Kidney (tissue), 22 donors: ENCODE measurements at places on chromosomes 1 and 21. TPM values are rescaled to one million over a fixed set of nuclear protein-coding genes. Genes with fewer than 3 reads are reported as not detected.

GRCh38 chr1:168918860-168919741 is 187.4 kb upstream of the ATP1B1 start:
- H3K4me3 ChIP-seq = no peak overlapping the region
- H3K27me3 ChIP-seq = no peaks in the 10 kb centered on the region
- DNase-seq = no peak

DNA sequence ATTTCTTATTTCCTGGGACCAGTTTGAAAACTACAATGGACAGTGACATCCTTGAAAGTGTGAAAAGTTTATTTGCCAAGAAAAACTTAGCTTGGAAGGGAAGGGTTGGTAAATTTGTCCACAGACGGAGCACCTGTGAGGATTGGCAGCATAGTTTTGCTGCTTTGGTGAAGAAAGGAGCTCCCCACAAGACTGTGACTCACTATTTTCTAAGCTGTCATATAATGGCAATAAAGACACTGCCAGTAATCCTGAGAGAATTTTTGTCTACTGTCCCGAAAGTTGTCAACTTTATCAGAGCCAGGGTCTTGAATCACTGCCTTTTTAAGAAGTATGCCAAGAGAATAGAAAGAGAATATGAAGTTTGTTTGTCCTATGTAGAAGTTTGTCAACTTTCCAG is 230.8 kb downstream of the NEGR1 start:
- no peaks in the 10 kb centered on the region for H3K27me3 ChIP-seq
- no peak for DNase-seq
- H3K27ac ChIP-seq = no peak overlapping the region
- H3K4me1 ChIP-seq = no peaks in the 10 kb centered on the region

DNA sequence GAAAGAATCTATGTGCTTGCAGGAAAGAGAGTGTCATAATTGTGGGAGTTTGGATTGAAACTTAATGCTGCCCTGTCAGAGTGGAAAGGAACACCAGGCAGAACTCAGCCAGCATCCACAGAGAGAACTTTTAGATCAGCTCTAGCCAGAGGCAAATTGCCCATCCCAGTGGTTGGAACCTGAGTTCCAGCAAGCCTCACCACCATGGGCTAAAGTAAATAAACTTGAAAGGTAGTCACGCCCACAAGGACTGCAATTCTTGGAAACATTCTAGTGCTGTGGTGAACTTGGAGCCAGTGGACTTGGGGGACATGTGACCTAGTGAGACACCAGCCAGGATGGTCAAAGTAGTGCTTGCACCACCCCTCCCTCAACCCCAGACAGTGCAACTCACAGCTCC is 571.6 kb downstream of the LRRIQ3 start:
- H3K27me3 ChIP-seq = no peaks in the 10 kb centered on the region
- no peaks in the 10 kb centered on the region for H3K36me3 ChIP-seq
- H3K27ac ChIP-seq = no peak overlapping the region

GRCh38 chr1:180615493-180616290 is 16.1 kb upstream of the XPR1 start:
- no peaks in the 10 kb centered on the region for H3K27me3 ChIP-seq
- no peak for DNase-seq
- H3K4me1 ChIP-seq = no peaks in the 10 kb centered on the region
- no peak overlapping the region for H3K27ac ChIP-seq
- H3K4me3 ChIP-seq = no peak overlapping the region

DNA sequence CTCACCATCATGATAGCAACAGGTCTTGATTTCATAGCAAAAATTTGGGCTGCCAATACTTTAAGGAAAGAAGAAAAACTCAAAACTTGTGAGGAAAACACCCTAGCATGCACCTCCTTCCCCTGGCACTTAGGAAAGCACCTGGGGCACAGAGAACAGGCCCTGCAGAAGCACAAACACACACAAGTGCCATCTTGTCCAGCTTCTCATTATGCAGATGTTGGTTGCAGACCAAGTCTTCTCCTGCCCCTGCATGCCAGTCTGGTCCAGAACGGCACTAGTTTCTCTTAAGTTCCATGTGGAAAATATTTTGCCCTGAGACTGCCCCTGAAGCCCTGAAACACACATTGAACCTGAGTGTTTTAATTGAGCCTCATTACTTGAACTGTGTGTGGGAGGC is 6.3 kb upstream of the ETV3 start:
- H3K4me3 ChIP-seq = no peak overlapping the region
- DNase-seq = no peak
- H3K4me1 ChIP-seq = no peaks in the 10 kb centered on the region
- H3K36me3 ChIP-seq = no peaks in the 10 kb centered on the region

- no peak overlapping the region for H3K4me3 ChIP-seq
- no peak overlapping the region for H3K27ac ChIP-seq
- H3K4me1 ChIP-seq = no peaks in the 10 kb centered on the region
- no peaks in the 10 kb centered on the region for H3K27me3 ChIP-seq
- H3K36me3 ChIP-seq = no peaks in the 10 kb centered on the region
- DNase-seq = no peak
Observed at GRCh38 chr1:77060000-77060399, 159.2 kb downstream of the PIGK start.

DNA sequence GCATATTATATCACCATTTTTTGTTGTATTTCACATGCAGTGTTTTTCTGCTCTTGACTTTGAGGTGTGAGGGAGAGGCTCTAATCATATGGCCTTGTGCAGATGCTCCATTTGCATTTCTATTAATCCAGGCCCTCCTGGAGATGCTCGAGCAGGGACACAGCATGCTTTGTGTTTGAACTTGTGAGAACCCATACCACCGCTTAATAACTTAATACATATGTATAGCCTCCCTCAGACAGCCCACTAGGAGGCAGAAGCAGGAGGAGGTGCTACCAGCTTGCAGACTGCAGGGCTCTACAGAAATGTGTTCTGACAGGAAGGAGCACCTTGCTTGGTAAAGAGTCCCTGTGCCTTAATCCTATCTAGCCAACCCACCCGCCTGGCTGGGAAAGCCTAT is 155.2 kb downstream of the BARHL2 start:
- H3K36me3 ChIP-seq = no peaks in the 10 kb centered on the region
- DNase-seq = no peak
- H3K4me3 ChIP-seq = no peak overlapping the region
- H3K4me1 ChIP-seq = no peaks in the 10 kb centered on the region
- H3K27ac ChIP-seq = no peak overlapping the region

GRCh38 chr21:15088488-15088887 is 23.7 kb upstream of the NRIP1 start:
- H3K27me3 ChIP-seq = no peaks in the 10 kb centered on the region
- no peak overlapping the region for H3K27ac ChIP-seq
- no peak overlapping the region for H3K4me3 ChIP-seq
- no peaks in the 10 kb centered on the region for H3K36me3 ChIP-seq
- no peaks in the 10 kb centered on the region for H3K4me1 ChIP-seq
- no peak for DNase-seq

DNA sequence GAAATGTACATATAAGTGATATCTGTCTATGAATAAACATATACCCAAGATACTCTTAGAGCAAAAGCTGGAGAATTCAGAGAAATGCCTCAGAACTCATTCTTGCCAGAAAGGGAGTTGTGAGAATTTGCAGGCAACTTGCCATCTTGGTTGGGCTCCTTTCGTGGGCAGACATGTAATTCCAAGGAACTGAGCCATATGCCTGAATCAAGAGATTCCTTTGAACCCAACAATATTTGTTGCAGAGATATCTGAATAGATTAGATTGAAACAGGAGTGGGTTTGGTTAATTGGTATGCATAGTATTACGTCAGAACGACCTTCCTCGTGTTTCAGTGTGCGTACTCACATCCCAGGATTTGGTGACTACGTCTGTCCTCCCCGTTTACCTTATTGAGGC is 67.0 kb downstream of the TGFB2 start:
- H3K4me3 ChIP-seq = no peak overlapping the region
- H3K36me3 ChIP-seq = no peaks in the 10 kb centered on the region
- no peak for DNase-seq
- H3K27ac ChIP-seq = no peak overlapping the region
- H3K4me1 ChIP-seq = no peaks in the 10 kb centered on the region

DNA sequence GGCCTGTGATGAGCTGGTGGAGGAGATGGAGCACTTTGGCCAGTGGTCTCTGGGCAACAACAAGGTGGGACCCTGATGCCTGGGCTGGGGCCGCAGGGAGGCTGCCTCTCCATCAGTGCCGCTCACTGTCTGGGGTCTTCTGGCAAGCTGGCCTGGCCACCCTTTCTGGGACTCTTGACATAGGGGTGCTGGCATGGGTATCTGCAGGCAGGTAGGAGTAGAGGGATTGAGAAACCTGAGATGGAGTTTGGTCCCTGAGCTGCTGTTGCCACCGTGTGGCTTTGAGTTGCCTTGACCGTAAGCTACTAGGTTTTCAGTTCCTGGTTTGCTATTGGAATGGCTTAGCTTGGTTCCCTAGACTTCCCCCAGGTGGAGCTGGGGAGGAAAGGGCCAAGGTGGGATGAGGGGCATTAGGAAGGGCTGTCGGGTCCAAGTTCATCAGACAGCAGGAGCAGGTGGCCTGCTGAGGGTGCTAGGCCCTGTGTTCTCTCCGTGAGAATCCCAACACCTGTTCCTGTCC is 13.2 kb upstream of the MFN2 start:
- no peak overlapping the region for H3K27ac ChIP-seq
- H3K36me3 ChIP-seq = no peaks in the 10 kb centered on the region
- H3K27me3 ChIP-seq = no peaks in the 10 kb centered on the region
- H3K4me3 ChIP-seq = no peak overlapping the region
- no peaks in the 10 kb centered on the region for H3K4me1 ChIP-seq

GRCh38 chr1:22089787-22090186 is 37.3 kb downstream of the CDC42 start:
- peaks cover 17% of the 10 kb centered on the region for H3K4me1 ChIP-seq
- DNase-seq = no peak
- H3K36me3 ChIP-seq = peaks cover 14% of the 10 kb centered on the region
- peak overlapping the region; percentile 16 for H3K4me3 ChIP-seq

PTGER3 gene
- total RNA-seq = 9.0 TPM

DNAI4 gene
- total RNA-seq = 26.8 TPM

DNA sequence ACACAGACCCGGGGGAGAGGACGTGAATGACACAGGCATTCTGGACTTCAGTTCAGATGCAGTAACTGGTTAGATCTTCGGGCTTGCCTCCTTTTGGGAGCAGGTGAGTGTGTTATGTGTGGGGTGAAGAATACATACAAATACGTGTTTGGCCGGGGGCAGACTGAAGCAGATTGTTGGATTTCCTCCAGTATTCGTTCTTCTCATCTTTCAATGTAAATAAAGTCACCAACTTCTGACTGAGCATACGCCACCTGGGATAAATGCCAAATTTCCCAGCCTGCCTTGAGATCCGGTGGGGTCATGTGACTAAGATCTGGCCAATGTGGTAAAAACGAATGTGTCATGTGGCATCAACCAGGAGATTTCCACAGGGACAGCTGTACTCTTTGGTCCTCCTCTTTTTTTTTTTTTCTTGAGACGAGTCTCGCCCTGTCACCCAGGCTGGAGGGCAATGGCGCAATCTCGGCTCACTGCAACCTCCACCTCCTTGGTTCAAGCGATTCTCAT is 189.8 kb downstream of the RGS7 start:
- no peaks in the 10 kb centered on the region for H3K27me3 ChIP-seq
- H3K36me3 ChIP-seq = no peaks in the 10 kb centered on the region
- no peak for DNase-seq
- no peak overlapping the region for H3K27ac ChIP-seq

PLA2G2A gene
- 0.63 TPM for total RNA-seq

DNA sequence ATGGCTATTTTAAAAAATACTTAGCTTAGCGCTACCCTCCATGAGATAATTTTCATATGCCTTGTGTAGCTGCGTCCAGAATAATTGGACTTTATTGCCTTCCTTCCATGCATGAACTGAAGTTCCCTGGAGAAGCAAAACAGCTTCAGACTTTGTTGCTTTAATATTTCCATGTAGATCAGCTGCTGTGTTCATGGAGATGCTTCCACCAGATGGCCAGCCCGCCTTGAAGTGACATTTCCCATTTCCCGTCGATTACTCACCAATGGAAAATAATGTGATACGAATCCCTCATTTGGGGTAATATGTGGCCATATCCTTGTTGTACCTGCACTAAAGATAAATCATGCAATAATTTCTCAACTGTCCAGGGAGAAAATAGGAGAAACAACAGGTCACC is 47.4 kb upstream of the CLDN14 start:
- H3K36me3 ChIP-seq = no peaks in the 10 kb centered on the region
- no peaks in the 10 kb centered on the region for H3K4me1 ChIP-seq
- no peak overlapping the region for H3K4me3 ChIP-seq

LCE1A gene
- not detected for total RNA-seq

- no peaks in the 10 kb centered on the region for H3K27me3 ChIP-seq
- DNase-seq = peak; percentile 87
- H3K4me1 ChIP-seq = peaks cover 7% of the 10 kb centered on the region
Observed at GRCh38 chr1:205748403-205749233, 1.4 kb downstream of the NUCKS1 start.
